NCI-H1048 (cell line): ENCODE measurements at places on chromosomes 1 and 21.

- DNase-seq: no peak
Observed at GRCh38 chr1:108962681-108963051, 618 bp downstream of the CLCC1 start.

- no peak for DNase-seq
Observed at GRCh38 chr1:164636757-164637156, 77.8 kb downstream of the PBX1 start.

GRCh38 chr1:208221291-208221622, 22.9 kb downstream of the PLXNA2 start:
- DNase-seq: no peak

DNA sequence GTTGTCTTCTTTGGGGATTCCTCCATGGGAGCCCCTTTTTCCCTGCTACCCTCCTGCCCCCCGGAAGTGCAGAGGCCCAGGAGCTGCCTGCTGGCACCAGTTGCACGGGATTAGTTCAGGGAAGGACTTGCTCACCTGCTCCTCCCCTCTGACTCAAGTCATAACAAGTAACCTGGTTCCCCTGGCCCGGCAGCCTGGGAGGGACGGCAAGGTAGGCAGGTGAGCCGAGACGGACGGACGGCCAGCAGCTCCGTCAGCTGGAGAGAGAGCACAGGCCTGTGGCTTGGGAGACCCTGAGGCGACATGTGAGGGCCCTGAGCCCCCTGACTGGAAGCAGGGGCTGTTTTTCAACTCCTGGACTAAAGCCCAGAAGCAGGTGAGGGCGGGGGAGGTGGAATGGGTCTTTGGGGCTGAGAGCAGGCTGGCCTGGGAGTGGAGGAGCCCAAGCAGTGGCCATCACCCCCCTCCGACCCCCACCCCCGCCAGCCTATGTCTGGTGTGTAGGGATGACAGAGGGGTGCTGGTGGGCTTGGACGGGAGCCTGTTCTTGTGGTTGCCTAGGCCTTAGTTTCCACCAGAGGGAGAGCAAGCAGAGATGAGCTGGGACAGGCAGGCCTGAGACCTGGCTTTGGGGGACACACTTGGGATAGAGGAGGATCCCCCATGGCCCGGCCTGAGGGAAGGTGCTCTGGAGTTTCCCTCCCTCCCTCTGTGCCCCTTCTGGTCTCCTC, at the start of gene INAVA:
INAVA (plus strand) TSS at position 189 of the 731 bp plus-strand sequence. CDS start 3,501 bp downstream, outside the sequence.
- DNase-seq: no peak

DNA sequence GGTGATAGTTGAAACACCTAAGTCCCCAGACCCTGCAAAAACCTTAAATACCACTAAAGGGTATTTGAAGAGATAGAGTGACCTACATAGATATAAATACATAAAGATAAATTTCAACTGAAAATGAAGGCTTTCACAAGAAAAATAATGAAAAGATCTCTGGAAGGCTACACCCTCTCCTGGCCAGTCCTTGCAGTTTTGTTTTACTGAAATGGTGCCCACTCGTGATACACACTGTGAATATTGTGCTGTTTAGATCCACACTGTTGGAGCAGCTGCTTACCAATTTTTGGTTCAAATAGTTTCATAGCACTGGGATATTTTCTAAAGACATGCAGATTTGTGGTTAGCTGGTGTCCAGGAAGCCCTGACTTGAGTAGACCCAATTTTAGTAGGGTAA, 31.5 kb upstream of the RNF187 start:
- no peak for DNase-seq

DNA sequence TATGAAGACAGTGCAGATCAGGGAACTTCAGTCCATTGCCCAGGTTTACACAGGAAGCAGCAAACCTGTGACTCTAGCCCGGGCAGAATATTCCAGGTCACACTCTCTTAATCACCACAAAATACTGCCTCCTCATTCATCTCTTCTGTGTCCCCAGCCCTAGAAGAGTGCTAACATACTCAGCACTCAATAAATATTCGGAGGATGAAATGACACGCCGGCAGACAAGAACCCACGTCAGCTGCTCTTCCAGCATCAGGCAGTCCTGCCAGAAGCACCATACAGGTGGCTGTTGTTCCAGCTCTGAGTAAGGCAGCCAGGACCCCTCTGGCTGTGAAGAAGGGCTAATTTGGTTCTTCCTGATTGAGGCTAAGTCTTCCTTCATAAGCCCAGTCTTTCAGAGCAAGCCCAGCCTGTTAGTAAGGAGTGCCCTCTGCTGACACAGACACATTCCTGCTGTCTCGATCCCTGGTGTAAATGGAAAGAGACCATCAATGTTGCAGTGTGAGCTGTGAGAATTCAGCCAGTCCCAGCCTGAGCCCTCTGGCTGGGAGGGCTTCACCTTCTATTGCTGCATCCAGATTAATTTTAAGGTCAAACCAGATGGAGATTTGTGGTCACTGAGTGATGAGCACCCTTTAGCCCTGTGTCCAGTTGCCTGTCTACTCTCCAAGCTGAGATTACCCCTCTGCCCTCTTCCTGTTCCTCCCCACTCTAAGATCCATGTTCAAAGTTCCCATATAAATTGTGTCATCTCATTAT, 45.0 kb upstream of the KIRREL1 start:
- DNase-seq: no peak

GRCh38 chr1:64581135-64581842, 111.4 kb downstream of the CACHD1 start:
- DNase-seq: no peak

DNA sequence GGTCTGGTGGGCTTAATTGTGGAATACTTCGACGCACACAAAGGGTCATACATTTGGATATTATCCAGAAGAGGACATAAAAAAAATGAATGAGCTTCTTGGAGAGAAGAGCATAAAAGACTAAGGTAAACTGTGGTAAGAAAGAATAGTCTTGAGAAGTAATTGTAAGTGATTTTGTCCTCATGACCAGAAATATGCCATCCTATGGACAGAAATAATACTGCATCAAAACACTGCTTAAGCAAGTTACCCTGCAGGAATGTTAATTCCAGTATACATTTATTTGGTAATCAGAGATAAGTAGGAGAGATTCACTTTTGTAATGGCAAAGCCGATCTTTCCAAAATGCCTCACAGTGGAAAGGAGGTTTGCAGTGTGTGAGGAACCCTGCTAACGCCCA, 111.9 kb downstream of the NRIP1 start:
- DNase-seq: no peak

GRCh38 chr1:16396591-16396990, 29.5 kb downstream of the SZRD1 start:
- DNase-seq: no peak

DNA sequence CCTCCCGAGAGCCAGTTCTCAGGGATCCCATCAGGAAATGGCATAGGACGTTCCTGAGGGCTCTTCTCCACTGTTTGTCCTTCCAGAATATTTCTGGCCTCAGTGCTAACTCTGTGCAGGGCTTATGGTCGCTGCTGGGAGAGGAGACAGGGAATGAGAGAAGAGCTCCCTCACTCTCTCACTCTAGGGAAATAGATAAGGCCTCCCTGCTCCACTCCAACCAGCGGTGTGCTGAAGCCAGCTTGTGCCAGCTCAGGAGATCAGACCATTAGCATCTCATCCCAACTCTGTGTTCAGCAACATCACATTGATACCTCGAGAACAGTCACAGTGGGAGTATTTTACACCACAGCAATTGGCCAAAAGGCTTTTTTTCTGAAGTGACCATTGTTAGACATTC, 49.2 kb upstream of the ZC3H12A start:
- no peak for DNase-seq

GRCh38 chr1:168234846-168235547, 9.2 kb downstream of the SFT2D2 start:
- DNase-seq: no peak

- no peak for DNase-seq
Observed at GRCh38 chr1:186311375-186312051, 63.5 kb downstream of the TPR start.

DNA sequence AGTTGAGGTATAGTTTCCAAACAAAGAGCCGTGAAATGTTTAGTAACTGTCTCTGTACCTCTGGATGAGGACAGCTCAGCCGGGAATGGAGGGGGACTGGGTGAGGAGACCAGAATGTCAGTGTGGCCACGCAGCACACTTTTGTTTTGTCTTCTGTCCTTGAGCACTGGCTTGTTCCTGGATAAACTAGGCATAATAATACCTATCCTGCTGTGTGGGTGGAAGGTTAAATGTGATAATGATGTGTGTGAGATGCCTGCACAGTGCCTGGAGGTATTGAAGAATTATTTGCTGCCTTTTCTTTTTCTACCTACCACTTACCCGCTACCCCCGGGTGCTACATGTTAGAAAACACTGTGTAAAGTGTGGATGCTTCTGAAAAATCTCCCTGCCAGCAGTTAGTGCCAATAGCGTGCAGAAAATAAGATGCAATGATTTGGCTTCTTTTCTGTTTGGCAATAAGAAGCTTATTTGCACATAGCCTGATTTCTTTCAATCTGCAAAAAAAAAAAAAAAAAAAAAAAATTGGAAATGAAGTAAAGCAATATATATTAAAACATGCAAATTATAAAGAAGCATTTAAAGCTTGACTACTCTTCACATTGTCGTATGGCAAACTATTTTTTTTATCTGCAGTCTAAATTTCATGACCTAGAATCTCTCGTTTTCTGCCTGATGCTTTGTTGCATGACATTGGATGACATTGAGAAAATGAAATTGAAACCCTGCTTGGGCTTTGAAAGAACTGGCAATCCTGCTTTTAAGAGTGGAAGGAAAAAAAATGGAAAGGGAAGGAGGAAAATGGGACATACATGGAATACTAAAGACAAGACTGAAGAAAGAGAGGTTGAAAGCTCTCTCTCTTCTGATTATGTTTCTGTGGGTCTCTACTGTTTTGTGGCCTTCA, 89.5 kb downstream of the DISC1 start:
- DNase-seq: no peak

DNA sequence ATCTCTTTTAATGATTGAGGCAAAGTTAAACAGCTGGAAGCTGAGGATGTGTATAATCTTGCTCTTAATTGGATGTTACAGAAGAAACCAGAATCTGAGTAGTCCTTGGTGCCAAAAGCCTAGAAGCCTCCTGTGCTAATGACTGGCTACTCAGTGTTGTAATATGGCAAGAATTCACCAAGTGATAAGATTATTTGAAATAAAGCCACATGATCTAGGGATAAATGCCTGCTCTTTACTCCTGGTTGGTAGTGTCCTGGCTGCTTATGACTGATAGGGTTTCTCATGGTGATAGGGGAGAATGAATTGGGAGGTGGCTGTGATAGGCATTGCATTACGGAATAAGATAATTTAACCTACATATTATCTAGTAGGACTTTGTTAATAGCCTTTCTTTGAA, 13.6 kb upstream of the MAB21L3 start:
- DNase-seq: no peak

DNA sequence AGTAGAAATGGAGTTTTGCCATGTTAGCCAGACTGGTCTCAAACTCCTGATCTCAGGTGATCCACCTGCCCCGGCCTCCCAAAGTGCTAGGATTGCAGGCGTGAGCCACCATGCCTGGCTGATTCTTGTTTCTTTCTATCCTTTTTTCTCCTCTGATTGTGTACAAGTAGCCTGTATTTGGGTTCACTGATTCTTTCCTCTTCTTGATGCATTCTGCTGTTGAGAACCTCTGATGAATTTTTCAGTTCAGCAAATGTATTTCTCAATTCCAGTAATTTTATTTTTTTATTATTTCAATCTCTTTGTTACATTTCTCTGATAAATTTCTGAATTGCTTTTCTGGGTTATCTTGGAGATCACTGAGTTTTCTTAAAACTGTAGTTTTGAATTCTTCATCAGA, 58.8 kb downstream of the AXDND1 start:
- DNase-seq: no peak

DNA sequence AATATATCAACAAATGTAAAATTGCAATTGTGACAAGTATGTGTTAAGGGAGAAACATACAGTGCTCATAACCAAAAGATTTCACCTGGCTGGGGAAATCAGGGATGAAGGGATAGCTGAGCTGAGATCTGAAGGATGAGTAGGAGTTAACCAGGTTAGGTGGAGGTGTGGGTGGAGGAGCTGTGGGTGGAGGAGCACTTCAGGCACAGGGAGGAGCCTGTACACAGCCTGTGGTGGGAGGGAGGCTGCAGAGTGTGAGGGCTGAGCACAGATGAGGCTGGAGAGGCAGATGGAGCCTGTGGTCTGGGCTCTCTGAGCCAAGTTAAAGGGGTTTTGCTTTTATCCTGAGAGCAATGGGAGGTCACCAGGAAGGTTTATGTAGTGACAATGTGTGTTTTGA, 111.9 kb downstream of the XCL2 start:
- DNase-seq: no peak

DNA sequence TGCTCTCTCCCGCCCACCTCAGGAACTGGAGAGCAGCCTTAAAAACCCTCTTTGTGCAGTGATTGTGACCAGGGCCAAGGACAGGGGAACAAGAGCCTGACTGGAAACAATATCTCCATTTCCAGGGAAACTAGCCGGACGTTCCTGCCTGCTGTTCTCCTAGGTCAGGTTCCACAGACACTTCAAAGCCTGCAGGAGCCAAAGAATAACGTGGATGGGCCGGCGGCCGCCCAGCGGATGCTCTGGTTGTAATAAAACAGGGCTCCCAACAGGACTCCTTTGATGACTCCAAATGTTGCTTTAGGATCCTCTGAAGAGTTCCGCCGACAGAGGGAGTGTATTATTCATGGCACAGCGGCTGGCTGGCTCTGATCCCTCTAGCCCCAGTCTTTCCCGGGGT, 162.2 kb downstream of the PLXNA2 start:
- DNase-seq: no peak

DNA sequence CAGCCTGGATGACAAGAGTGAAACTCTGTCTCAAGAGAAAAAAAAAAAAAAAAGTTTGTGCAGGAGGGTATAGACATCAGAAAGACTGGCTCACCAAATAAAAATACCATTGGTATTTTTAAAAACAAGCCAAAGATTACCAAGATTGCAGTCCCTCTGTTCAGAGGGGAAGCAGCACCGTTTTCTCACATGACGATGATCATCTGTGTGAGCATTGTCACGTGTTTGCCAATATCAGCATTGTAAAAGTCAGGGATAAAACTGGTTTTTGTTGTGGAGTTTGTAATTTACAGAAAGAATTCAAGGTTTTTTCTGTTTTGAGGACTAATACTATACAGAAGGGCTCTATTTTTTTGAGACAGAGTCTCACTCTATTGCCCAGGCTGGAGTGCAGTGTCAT, 26.5 kb downstream of the ZNF362 start:
- DNase-seq: no peak
